Keratinocyte (primary cell): ENCODE measurements at places on chromosomes 16 and 17.

- no peak for DNase-seq
Measured at GRCh38 chr16:69110406-69110805, 5.0 kb downstream of the HAS3 start.

DNA sequence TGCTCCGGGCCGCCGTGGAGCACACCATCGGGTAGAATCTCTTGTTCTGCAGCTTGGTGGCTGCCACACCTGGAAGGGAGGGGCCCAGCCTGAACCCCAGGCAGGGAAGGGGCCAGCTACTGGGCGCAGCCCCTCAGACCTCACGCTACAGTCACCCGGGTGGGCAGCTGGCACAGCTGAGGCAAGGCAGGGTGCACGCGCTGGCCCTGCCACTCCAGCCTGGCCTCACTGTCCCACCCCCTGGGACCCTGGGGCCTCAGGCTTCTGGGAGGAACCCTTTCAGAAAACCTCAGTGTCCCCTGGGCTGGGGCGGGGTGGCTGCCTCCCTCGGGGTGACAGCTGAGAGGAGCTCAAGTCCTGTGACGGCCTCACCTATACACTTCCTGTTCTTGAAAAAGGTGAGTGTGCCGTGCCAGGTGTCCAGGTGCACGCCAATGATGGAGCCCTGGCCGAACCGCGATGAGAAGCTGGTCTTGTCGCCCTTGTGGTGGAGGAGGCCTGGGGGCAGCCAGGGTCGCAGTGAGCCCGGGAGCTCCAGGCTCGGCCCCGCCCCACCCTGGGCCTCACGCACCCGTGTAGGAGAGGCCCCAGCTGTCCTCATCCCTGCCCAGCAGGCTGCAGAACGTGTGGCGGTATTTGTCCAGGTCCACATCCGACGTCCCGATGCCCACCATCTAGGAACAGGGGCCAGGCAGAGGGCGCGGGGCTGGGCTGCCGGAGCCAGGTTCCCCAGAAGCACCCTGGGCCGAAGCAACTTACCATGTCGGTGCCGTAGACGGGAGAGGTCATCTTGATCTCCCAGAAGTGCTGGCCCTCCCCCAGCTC lies 4.7 kb upstream of the MRPS34 start:
- no peak for DNase-seq

DNA sequence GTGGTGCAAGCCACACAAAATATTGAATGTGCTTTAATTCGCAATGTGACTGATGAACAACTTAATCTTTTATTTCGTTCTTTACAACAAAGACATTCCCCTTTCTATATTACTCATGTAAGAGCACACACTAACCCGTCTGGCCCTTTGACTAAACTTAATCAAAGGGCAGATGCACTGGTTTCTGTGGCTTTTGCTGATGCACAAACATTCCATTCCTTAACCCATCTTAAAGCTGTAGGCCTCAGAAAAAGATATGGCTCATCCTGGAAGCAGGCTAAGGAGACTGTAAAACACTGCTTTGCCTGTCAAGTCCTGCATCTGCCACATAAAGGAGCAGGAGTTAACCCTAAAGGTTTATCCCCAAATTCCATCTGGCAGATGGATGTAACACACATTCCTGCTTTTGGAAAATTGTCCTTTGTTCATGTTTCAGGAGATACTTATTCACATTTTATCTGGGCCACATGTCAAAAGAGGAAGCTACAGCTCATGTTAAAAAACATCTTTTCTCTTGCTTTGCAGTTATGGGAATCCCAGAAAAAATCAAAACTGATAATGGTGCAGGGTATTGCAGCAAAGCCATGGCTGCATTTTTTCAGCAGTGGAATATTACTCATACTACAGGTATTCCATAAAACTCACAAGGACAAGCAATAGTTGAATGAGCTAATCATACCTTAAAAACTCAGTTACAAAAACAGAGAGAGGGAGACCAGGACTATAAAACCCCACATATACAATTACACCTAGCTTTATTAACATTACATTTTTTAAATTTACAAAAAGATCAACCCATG lies 137.2 kb downstream of the AHSP start:
- DNase-seq = peak; percentile 44

- no peak for DNase-seq
Measured at GRCh38 chr17:7186241-7186640, 7.1 kb upstream of the ASGR1 start.

DNA sequence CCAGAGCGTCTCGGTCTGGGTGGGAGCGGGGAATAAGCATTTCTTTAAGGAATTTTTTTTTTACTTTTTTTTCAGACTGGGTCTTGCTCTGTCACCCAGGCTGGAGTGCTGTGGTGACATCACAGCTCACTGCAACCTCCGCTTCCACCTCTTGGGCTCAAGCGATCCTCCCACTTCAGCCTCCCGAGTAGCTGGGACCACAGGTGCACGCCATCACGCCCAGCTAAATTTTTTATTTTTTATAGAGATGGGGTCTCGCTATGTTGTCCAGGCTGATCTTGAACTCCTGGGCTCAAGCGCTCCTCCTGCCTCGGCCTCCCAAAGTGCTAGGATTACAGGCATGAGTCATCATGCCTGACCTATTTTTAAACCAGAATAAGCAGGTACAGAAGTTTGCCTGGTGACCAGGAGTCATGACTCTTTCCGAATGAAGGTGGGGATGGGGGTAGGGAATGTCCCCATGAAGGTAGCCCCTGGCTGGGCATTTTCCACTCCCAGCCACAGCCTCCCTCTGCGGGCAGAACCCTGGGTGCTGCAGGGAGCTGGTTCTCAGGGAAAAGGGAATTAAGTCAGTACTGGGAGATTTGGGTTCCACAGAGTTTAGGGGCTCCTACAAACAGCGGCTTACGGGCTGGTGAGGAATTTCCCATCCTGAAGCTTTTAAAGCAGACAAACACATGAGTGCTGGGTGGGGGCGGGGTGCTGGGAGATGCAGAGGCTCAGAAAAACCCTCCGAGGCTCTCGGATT lies 48.3 kb downstream of the TBC1D16 start:
- DNase-seq = no peak

DNA sequence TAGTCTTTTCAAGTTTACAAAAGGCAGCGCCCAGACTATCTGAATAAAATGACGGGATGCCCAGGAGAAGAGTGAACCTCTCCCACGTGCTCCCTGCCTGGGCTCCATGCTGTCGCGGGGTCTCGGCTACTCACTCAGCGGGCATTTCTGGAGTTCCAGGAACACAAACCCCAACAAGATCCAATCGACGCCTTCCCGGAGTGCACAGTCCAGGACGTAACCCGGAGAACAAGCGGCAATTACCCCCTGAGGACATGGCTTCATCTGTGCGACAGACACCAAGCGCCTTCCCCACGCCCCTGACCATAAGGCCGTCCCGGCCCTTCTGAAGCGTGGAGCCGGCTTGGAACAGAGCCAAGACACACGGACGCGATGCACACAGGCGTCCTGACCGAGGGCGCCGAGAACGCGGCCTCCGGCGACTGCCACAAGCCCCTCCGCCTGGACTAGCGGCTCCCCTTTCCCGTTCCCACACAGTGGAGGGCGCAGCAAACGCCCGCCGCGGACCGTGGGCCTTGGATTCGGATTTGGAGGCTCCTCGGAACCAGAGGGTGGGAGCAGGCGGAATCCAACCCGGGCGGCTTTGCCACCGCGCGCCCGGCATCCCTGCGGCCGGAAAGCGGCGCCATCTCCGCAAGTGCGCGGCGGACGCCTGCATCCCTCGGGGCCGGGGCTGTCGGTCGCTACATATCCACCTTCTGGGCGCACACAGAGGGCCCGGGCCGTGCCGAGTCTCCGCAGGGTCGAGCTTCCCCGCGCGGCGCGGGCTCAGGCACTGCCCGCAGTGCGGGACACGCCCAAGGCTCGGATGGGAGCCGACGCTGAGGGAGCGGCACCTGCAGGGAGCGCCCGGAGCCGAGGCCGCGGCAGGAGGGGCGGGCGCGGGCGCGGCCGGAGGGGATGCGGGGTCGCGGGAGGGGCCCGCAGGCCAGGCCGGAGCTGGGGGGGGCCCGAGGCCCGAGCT lies 725 bp downstream of the ABCA3 start:
- no peak for DNase-seq

DNA sequence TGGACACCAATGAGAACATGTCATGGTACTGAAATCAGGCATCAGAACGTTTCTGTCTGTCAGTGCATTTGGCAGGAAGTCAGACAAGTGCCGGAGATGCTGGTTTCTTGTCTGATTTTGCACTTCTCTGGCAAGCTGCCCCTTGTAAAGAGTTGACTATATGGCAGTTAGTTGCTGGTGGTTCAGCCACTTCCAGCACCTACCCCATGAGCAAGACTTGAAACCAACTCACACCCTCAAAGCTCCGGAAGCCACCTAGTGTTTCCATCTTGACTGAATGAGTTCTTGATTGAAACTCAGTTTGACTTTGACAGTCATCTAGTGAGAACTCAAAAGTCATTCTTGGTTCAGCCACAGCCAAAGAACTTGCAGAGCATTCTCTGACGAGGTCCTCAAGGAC lies 225.1 kb downstream of the SPECC1 start:
- DNase-seq = no peak
